Hindlimb muscle (tissue), 1 donor: ENCODE measurements at places on chromosomes 1 and 21. TPM values are rescaled to one million over a fixed set of nuclear protein-coding genes. Genes with fewer than 3 reads are reported as not detected.

Gene SCNM1
- 36.7 TPM for polyA plus RNA-seq

Gene DDR2
- 34.6 TPM for polyA plus RNA-seq

Gene WNT4
- 10.3 TPM for polyA plus RNA-seq

Gene NR1I3
- polyA plus RNA-seq, result 1.1 TPM

Gene FAM72A
- 5.4 TPM for polyA plus RNA-seq

Gene MAN1C1
- polyA plus RNA-seq, result 14.2 TPM

Gene SMCP
- polyA plus RNA-seq, result not detected

Gene UBL4B
- polyA plus RNA-seq, result not detected

Gene DPM3
- polyA plus RNA-seq, result 25.1 TPM

Gene TAS1R3
- 3.9 TPM for polyA plus RNA-seq

Gene ERVH48-1
- polyA plus RNA-seq, result 1.3 TPM

Gene HJV
- polyA plus RNA-seq, result 243 TPM

Gene AKR7A3
- 1.6 TPM for polyA plus RNA-seq

Gene CFHR1
- not detected for polyA plus RNA-seq

Gene RIPPLY3
- 0.17 TPM for polyA plus RNA-seq

Gene CD84
- 3.2 TPM for polyA plus RNA-seq

Gene ZNF593OS
- polyA plus RNA-seq, result 2.3 TPM

Gene SLC41A1
- 37.9 TPM for polyA plus RNA-seq

Gene PLA2G2A
- 3.6 TPM for polyA plus RNA-seq

Gene IFI44L
- polyA plus RNA-seq, result 1.7 TPM

Gene REN
- not detected for polyA plus RNA-seq
